ENCODE measurements at places on chromosomes 6 and 20.

- DNase-seq, result no peak
These were observed 11.9 kb downstream of the ASF1A start for GRCh38 chr6:118905851-118906250.

DNA sequence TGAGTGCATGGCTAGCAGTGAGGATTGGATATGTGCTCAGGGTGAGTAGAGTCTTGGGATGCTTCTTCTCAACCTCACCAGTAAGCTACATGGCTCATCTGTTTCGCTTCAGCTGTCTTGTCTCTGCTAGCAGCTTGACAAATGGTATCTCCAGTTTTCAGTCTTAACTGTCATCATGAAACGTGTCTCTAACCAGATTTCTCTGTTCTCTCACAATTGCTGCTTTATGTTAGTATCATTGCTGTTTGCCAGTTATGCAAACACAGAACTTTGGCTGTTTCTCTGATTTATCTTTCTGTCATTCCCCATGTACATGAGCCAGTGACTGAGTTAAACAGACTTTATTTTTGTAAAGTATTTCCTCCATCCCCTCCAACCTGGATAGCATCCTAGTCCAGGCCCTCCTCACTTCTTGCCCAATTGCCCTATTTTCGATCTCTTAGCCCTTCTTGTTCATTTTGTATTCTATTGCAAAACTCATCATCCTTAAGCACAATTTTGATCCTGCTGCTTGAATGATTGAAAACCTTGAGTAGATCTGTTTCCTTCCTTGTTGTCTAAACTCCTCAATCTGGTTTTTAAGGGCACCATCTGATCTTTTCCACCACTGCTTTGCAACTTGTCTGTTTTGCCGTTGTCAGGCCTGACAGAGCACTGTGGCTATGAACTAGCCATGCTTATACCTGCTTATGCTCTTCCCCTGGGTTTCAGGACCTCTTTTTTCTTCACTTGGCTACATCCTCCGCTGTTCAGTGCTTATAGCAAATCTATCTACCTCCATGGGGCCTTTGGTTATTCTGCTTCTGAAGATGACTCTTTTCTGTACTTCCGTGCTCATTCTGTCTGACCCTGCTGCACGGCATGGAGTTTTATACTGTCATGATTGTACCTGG, 37.7 kb upstream of the ADIG start:
- no peak for DNase-seq

- peak; percentile 26 for DNase-seq
These were observed 39.2 kb downstream of the ELMO2 start for GRCh38 chr20:46367234-46367633.

DNA sequence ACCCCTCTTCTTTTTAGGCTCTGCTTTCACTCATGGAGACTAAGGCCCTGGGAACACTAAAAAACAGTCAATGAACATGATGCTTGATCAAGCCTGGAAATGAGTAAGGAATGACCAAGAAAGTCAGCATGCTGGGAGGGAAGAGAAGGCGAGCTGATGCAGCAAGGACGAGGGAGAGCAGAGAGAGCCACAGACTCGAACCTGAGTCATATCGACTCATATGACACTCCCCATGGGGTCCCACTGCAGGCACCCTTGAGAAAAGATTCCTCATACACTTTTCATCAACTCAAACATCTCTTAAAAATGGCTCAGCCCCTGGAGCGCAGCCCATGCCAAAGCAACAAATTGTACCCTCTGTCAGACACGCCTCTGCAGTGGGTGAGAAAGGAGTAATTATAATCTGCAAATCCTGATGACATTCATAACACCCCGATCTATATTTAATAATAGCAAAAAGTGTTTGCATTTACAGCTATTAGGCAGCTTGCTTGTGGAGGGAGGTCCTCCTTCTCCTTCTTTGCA, 127.2 kb downstream of the F13A1 start:
- DNase-seq, result no peak

DNA sequence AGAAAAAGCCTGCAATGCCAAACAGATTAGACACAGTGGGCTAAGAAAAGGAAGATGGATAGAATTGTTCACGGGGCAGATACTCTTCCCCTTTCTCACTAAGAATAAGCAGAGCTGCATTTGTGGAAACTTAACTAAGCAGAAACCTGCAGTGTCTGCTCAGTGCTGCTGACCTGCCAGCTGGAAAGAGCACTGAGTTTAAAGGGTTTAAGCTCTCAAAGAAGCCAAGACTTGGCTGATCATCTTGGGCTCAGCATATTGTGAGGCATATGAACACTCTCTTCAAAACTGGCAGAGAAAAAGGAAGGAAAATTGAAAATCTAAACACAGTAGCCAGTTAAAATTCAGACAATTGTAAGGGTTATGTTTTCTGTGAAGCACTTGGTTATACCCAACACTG, 711.1 kb upstream of the EPHA7 start:
- DNase-seq, result no peak

DNA sequence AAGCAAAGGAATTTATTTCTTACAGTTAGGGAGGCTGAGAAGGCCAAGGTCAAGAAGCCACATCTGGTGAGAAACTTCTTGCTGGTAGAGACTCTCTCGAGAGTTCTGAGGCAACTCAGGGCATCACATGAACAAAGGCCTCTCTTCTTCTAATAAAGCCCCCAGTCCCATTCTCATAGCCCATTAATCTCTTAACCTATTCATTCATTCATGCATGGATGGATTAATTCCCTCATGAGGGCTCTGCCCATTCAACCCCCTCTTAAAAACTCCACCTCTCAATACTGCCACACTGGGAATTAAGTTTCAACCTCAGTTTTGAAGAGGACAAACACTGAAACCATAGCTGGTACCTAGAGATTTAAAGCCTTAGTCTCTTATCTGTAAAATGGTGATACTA, 217.9 kb upstream of the SPTLC3 start:
- DNase-seq, result no peak

Data from Caco-2 (cell line).